ENCODE measurements at places on chromosomes 3 and 15.

DNA sequence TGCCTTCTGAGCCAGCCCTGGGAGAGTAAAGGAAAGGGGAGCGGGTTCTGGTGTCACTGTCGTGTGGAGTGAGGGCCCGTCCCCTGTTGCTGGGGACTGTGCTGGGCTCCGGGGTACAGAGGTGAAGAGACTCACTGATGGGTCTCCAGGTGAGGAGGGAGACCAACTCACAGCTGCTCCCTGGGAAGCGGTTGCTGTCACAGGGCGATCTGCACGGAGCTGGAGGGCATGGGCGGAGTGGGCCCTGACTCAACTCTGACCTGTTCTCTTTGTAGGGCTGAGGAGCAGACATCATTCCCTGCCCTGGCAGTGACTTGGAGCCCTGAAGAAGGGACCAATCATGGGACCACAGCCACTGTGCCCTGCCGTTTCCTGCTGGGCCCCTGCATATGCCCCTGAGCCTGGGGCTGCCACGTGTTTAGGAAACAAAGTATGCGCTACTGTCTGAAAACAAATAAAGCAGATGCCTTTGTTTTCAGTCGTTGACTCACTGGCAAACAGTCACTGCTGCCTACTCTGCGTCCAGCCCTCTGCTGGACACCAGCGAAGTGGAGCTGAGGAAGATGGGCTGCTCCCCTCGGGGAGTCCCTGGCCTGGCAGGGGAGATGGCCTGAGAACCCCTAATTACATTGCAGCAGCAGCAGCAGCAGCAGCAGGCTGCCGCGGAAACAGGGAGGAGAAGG, 22.9 kb upstream of the PLXNA1 start:
- peak; percentile 16 for DNase-seq

DNA sequence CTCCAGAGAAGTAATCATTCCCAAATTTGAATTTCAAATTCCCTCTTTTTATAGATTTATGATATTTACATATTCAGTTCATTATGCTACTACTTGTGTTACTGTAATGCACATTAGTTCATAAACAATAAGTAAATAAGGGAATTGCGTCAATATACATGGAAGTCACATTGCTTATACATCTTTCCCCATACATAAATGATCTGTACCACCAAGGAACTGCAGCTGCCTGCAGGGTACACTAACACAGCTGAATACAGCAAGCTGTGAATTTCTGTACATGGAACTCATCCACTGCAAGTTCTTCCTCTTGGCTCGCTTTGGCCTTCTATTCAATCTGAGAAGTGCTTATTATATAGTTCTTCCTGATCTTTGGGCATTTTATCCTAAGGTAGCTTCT, 15.5 kb downstream of the CASR start:
- DNase-seq = no peak

- DNase-seq = peak; percentile 72
Observed at GRCh38 chr3:187935623-187936156, 190.4 kb upstream of the BCL6 start.

DNA sequence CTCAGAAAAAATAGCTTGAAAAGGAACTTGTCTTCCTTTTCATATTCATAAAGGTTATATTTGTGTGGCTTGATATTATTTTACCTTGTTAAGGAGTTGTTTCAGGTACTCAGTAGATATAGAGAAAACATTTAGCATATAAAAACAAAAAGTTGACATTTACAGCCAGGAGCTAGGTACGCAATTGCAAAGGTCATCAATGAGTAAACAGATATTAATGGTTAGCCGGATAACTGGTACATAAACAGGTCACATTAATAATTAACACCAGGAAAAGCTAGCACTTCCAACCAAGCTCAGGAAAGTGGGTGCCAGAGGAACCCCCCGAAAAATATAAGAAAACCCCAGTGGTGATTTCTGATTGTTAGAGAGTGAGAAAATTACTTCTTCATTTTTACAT, 146.6 kb upstream of the NR2F2 start:
- no peak for DNase-seq

GRCh38 chr3:71695000-71695482, 30.2 kb downstream of the EIF4E3 start:
- DNase-seq = no peak

DNA sequence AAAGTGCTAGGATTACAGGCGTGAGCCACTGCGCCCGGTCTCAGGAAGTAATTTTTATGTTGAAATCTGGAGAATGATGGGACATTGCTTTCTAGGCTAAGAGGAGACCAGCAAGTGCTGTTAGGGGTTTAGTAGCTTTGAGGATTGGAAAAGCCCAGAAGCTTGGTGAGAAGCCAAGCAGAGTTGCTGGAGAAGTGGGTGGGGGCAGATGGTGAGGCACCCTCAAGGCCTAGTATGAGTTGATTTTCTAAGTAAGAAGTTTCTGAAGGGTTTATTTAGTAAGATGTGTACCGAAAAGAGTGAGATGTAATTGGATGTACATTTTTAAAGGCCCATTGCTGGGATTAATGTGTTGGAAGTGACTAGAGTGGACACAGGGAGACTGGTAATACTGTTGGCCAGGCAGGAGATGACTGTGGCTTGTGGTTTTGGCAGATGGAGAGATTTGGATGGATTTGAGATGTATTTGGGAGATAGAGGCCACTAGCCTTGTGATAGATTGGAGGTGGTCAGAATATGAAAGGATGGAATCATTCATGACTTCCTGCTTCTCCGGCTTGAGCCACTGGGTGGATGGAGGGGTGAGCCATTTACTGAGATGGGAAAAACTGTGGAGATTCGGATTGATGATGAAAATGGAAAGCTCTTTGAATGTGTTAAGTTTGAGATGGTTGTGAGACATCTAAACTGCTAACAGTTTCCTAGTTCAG, 2.3 kb downstream of the LRRC28 start:
- no peak for DNase-seq

DNA sequence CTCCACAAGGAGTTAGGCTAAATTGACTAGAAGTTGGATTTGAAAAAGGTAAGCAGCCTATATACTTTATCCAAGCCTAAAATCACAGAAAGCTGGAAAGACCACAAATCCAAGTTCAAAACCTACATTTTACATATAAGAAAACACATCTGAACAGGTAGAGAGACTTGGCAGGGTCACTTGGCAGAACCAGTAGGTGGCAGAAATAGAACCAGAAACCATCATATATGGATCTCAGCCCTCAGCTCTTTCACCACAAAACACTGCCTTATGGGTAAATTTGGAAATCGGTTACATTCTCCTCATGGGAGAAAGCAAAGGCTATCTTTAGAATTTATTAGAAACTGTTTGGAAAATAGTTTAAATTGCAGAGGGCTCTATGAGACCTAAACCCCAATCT, 44.2 kb downstream of the MKRN2 start:
- no peak for DNase-seq

DNA sequence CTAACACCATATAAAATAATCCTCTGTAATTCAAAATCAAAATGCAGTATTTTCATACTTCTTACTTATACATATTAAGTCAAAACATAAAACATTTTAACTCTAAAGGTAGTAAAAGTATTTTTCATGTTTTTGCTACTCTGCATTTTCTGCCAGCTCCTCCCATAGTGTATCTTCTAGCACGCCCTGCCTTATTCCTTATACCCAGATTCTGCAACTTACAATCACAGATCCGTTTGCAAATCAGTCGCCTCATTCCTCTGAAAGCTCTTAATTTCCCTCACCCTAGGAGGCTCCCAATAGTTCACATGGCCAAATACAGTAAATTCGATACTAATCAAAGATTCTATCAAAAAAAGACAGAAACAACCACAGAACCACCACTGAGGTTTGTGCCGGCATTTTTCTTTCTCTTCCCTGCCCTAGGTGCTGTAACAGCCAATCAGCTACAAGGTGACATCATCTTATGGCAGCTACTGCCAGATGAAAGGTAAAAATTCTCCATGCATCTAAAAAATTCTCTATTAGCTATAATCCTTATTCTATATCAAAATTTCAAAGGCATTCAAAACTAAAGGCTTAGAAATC, 72.9 kb downstream of the CLASP2 start:
- DNase-seq = no peak

DNA sequence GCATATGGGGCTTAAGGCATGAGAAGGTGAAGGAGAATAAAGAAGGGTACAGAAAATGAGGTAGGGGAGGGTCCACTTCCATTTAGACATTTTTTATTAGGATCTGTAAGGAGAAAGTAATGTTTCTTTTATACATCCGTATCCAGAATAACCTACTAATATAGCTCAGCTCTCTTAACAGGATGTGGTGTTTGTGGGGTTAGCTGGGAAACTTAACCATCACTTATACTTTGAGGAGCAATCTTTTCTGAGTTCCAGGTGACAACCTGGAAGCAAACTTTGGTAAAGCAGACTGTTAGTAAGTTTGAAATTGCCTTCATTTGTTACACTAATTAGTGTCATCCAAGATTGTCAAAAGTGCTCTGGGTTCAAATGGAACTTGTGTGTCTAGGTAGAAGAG, 36.6 kb downstream of the BUB1B start:
- DNase-seq = no peak

- no peak for DNase-seq
Observed at GRCh38 chr15:101204739-101205535, 46.9 kb downstream of the CHSY1 start.

GRCh38 chr15:45535486-45536042, 13.0 kb upstream of the SLC30A4 start:
- DNase-seq = no peak

- no peak for DNase-seq
Observed at GRCh38 chr15:67083135-67083762, 17.8 kb downstream of the SMAD3 start.

- no peak for DNase-seq
Observed at GRCh38 chr15:47846876-47847275, 129.6 kb downstream of the SEMA6D start.

- DNase-seq = no peak
Observed at GRCh38 chr3:37145611-37146010, 28.8 kb downstream of the LRRFIP2 start.

GRCh38 chr3:190621927-190622326, 108.0 kb downstream of the IL1RAP start:
- DNase-seq = no peak

DNA sequence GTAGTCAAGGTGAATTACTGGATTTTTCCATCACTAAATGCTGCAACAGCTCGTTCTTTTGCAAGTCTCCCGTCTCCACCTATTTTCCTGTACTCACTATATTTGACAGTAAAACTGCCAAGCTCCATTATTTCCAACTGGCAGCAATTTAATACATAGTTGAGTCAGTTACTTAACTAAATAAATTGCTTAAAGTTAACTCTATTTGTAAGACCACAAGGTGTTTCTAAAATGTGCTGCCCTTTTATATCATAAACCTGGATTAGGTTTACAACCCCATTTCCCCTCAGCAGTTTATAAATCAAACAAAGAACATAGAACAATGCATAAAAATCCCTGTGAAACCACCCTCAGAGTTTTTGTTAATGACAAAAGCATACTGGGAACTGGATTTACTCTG, 211.4 kb upstream of the DPH6 start:
- no peak for DNase-seq

- DNase-seq = no peak
Observed at GRCh38 chr15:26972636-26973035, 1.7 kb downstream of the GABRG3 start.

DNA sequence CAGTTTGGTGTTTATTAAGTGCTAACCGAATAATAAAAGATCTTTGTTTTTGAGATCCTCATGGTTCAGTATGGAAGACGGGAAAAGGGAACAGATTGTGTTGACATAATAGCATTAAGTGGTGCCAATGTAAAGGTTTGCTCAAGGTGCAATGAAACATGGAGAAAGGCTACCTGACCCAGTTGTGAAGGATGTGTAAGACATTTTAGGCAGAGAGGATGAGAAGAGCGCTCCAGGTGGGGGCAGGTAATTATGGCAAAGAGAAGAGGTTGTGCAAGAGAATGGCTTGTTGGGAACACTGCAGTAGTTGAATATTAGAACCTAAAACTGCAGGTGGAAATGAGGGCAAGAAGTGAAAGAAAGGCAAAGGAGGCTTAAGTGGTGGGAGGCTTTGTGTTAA, 140.8 kb downstream of the DIPK2A start:
- DNase-seq = no peak

- DNase-seq = no peak
Observed at GRCh38 chr3:42638339-42638842, 15.1 kb upstream of the ZBTB47 start.

DNA sequence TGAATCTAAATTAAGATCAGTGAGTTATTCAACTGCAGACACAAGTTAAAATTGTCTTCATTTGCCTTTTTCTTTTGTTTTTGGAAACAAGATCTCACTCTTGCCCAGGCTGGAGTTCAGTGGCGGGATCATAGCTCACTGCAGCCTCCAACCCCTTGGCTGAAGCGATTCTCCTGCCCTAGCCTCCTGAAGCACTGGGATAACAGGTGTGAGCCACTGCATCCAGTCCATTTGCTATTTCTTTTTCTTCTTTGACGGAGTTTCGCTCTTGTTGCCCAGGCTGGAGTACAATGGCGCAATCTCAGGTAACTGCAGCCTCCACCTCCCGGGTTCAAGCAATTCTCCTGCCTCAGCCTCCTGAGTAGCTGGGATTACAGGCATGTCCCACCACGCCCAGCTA, 10.3 kb downstream of the RNF168 start:
- DNase-seq = no peak

DNA sequence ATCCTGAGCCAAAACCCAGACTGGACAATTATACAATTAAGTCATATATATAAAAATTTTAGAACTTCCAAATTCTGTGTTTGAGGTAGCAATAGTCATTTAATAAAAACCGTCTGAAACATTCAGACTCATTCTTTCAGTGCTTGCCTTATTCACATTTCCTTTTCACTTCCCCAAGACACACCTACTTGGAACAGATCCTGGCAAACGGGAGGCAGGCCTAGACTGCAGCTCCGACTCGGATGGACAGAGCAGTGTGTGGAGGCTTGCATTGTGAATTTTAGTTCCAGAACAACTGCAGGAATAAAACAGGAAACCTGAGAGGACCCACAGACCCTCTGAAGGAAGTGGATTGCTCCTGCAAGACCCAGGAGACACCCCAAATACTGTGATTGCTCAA, 341.4 kb downstream of the CNTN3 start:
- no peak for DNase-seq

Measured in natural killer cell treated with Interleukin-12 subunit alpha and Interleukin-12 subunit beta and Interleukin-15 and Interleukin-18, amount 100 ng/mL, for 72 hours (primary cell).